ENCODE measurements at places on chromosomes 6 and 20.

DNA sequence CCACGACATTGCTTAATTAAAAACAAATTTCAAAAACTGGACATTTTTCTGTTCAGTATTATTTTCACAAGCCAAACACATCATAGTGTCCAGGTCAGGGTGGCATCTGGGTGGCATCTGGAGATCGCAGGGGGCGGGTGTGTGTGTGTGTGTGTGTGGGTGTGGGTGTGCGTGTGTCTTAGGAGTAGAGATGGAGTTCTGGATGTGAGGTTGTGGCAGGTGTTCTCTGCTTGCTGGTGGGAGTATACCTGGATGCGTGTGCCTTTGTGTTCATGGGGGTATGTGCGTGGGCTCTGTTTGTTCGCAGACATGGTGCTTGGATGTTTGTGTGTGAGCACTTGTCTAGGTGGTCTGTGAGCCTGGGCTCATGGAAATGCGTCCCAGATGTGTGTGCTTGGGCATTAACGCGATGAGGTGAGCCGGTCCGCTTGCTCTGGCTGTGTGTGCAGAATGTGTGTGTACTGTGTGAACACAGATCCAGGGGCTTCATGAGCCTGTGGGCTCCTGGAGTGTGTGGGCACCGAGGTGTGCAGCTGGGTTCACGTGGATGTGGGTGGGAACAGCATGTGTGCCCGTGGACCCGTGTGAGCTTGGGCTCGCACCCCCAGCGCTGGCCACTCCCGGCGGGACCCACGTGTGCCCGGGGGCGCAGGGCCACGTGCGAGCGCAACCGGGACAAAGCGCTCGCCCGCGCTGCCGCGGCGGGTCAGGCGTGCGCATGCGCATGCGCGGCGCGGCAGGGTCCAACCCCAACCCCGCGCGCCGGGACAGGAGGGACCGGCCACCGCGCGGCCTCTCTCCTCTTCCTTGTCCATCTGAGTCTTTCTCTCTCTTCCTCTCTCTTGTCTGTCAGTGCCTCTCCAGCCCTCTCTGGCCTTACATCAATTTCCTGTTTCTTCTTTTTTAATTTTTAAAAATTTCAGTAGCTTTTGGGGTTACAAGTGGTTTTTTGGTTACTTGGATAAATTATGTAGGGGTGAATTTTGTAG, 60.4 kb downstream of the SRC start:
- DNase-seq, result peak; percentile 37

DNA sequence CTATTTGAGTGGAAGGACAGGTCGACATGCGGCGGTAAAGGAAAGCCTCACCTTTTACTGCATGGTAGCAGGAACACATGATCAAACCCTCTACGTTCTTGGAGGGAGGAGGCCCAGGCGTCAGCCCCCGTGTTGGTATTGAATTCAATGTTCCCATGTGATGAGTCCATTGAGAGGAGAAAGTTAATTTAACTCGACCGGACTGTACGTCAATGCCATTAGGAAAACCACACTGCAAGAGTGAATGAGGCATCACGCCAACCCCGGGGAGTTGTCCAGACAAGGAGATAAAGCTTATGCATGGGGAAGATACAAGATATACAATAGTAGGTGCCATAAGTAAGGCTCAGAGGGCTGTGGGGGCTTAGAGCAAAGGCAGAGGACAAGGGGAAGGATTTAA, 213.9 kb upstream of the ECI2 start:
- DNase-seq, result no peak

DNA sequence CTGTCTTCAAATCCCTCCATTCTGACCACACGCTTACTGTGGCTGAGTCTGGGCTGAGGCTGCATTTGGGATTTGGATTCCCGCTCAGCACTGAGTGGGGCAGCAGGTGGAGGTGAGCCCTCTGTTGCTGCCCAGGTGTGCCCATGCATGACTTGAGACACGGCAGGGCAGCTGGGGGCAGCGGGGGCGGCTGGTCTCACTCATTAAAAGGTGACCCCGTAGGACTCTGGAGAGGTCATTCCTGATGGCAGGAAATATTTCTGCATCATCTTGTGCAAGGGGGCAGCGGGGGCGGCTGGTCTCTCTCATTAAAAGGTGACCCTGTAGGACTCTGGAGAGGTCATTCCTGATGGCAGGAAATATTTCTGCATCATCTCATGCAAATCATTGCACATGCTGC, 49.8 kb downstream of the SMOC2 start:
- DNase-seq, result no peak

GRCh38 chr6:168709991-168710390, 269.0 kb downstream of the SMOC2 start:
- DNase-seq, result no peak

GRCh38 chr6:67811239-67812037, 823.6 kb upstream of the ADGRB3 start:
- no peak for DNase-seq

DNA sequence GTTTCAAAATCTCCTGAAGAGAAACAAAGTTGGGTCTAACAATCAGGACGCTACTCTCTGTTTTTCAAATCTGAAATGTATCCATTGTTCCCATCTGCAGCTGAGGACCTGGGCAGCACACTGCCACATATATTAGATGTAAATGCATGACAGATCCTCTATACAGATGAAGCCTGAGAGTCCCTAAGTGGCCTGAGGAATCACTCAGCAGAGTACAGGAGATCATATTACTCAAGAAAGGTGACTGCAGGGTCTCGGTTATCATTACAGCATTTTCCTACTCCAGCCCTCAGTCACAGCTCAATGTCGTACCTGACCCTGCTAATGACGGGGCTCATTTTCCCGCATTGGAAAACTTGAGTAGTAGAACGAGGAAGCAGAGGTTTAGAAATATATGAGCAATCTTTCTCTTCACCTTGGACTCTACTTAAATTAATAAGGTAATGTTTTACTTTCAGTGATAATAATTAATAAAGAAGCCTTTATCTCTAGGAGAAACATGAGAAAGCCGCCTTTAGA, 256.2 kb upstream of the IRAK1BP1 start:
- DNase-seq, result no peak
